Stimulated activated CD8-positive, alpha-beta memory T cell treated with anti-CD3 and anti-CD28 coated beads, Interleukin-7, amount 100 ng/mL, for 1 hour (primary cell): ENCODE measurements at places on chromosomes 2 and 18.

DNA sequence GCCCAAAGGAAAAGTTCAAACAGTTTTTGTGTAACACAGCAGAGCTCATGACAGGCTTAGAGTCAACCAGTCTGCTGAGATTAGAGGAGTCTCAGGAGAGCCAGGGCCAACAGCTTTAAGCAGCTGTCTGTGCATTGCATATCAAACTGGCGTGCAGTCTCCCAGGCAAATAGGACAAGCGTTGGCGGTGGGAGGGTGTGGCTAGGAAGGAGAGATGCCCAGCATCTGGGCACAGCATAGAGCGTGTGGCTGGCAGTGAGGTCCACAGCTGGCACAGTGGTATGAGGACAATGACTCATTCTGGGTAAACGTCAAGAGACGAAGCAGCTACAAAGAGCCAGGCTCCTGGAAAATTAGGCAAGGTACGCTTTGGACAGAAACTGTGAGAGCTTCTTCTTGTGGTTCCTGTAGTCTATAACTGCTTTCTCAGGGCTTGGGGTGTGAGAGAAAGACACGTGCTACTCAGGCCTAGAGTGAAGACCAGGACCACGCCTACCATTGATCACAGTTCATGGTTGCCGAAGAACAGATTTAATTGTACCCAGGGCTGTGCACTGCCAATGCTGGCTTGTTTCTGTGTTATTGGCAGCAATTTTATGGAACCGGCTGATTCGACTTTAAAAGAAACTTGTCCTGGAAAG, 14.8 kb downstream of the ZAP70 start:
- no peak for DNase-seq

DNA sequence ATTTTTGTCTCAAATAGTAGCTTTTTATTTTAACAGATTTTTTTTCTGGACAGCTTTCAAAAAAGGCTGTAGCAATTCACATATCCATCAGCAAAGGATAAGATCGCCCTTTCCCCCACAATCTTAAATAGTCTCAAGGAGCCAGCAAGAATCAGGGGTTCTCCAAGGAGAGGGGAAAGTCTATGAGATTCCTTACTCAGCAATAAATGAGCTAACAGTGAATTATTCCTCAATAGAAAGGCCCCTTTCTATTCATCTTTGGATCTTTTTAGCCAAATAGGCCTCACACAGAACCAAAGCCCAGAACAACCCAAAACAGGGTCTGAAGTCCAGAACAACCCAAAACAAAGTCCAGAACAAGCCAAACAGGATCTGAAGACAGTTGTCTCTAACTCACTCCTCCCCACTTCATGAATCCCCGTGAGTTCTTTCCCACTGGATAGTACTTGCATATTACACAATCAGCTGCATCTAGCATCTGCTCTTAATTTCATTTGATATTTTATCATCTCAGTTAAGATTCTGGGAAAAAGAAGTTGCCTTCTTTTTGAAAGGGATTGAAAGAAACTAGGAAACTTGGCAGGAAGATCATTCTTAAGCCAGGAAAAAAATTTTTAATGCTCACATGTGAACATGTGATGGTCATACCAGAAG, 3.4 kb upstream of the DHRS9 start:
- no peak for DNase-seq

GRCh38 chr2:83221258-83221657, 1237.8 kb downstream of the SUCLG1 start:
- no peak for DNase-seq

GRCh38 chr2:60530660-60531281, 22.7 kb downstream of the BCL11A start:
- no peak for DNase-seq

DNA sequence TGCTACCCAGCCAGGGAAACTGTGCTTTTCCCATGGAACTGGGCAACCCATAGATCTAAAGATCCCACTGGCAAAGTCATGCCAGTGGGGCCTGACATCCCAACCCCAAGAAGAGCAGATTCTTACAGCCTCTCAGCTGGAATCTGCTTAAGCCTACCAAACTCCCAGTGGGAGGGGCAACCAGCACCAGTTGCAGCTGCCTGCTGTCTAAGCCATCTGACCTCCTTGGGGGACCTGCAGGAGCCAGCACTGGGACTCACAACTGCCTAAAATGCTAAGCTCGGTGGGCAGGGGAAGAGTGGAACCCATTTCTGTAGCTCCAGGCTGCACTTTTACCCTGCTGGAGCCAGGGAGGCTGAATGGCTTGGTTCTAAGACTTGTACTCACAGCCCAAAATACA, 770.7 kb upstream of the SLC8A1 start:
- DNase-seq, result no peak

DNA sequence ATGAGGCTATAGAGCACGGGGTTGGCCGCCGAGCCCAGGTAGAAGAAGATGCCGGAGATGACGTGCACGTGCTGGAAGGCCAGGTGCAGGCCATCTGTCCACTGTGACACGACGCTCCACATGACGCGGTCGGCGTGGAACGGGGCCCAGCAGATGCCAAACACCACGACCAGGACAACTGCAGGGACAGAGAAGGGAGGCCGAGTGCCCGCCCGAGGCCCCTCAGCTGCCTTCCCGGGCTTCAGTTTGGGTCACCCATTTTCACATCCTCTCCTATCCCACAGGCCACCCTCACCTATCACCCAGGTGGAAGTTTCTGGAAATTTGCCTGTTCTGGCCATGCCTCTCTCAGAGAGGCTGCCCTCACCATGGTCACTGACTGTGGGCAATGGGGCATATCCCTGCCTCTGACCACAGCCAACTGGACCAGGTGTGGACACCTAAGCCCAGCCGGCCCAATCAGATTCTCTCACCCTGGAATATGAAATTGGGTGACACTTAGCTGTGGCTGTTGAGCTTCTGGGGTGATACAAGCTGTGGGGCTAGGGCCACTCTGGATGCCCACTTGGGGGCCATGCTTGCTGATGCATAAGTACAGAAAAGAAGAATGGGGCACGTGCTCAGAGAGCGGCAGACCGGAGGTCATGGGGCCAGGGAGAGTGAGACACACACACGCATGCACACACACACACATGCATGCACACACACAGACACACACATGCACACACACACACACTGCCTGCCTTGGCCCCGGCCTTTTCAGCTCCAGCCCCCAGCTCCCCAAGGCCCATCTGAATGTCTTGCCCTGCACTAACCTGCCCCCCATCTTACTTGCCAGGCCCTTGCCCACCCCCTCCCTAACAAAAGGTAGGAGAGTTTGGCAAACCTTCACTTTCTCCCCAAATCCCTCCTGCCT, 4.7 kb downstream of the NMUR1 start:
- no peak for DNase-seq

DNA sequence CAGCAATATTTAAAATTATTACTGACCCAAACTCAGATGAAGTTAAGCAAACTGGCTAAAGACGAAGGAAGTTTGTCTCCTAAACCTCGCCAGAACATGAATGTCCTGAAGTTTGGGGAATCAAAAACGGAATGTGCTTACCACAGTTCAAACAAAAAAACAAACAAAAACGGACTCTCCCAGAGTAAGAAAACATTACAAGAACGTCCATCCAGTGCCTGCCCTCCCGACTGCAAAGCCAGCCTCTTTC, 1.1 kb downstream of the KANSL1L start:
- no peak for DNase-seq

GRCh38 chr18:48592540-48593171, 53.8 kb downstream of the CTIF start:
- no peak for DNase-seq

- no peak for DNase-seq
Observed at GRCh38 chr2:241030883-241031282, 32.5 kb downstream of the SNED1 start.

- DNase-seq, result no peak
Observed at GRCh38 chr2:82172483-82172882, 1867.9 kb upstream of the LRRTM1 start.

DNA sequence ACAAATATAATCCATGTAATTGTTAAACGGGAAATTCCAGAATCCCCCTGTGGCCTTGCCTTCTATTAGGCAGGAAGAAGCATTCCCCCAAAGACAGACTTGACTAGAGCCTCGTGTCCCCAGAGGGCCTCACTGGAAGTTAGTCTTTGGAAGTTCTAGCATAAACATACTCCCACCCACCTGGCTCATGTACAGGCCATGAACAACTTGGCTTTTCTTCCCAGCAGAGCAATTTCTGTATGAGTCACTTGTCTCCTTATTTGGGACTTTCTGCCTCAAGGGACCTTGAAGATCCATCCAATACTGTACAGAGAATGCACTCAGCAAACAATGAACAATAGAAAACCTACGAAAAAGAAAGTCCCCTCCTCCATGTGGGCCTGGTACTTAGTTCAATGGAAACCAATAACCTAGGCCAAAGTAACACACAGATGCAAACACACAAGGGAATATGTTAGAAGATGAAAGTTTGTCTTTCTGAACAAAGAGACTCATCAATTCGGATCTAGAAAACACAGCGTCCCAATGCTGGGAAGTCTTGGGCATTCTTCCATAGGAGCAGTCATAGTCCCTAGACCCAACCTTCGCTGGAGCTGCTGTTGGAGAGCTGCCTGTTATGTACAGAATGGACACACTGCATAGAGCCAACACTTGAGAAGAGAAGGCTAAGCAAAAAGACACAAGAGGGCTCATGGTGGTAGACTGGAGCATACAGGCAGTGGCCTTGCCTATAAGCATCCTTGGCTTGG, 303.5 kb downstream of the HRH4 start:
- DNase-seq, result no peak

DNA sequence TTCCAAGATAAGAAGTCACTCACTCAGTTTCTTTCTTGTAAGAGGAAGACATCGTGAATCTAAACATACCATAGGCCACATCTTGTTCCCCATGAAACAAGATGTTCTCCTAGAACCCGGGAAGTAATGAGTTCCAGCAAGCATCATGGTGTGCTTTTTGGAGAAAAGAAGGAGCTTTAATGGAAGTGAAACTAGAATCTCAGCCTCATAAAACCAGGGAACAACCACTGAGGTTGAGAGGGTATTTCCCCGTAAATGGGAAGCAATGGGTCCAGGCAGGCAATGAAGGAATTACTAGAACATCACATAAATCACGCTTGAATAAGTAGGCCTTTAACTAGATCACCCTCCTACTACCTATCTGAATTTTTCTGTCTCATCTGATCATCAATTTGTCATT, 40.3 kb downstream of the PSTPIP2 start:
- no peak for DNase-seq

- DNase-seq, result no peak
Observed at GRCh38 chr2:17795309-17795708, 21.0 kb upstream of the MSGN1 start.

DNA sequence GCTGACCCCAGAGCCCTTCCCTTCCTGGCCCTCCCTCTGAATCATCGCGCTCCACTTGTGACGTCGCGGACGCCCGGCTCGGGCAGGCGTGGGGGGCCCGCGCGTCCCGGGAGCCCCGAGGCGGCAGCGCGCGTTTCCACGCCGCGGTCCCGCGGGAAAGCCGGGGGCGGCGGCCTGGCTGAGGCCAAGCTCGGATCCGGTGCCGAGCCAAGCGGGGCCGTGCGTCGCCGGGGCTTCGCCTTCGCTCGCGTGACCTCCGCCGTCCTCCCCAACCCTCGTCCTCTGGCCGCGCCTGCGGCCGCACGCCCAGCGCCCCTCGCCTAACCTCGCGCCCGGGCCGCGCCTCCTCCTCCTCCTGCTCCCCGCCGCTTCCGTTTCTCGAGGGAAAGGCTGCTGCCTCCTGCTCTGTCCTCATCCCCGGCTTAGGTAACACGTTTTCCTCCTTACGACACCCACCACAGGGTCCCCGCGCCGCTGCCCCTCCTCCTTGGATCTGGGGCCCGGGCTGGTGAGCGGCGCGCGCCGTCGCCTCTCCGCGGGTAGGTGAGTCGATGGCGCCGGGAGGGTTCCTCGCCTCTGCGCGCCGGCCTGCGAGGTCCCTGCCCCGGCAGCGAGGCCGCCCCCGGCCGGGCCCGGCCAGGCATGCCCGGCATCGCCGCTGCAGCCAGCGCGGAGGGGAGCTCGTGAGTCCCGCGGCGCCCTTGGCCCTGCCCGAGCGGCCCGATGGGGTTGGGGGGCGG, at the start of gene INPP1:
INPP1 (plus strand) TSS at position 54 of the 740 bp plus-strand sequence. CDS start 16,514 bp downstream, outside the sequence.
- no peak for DNase-seq

DNA sequence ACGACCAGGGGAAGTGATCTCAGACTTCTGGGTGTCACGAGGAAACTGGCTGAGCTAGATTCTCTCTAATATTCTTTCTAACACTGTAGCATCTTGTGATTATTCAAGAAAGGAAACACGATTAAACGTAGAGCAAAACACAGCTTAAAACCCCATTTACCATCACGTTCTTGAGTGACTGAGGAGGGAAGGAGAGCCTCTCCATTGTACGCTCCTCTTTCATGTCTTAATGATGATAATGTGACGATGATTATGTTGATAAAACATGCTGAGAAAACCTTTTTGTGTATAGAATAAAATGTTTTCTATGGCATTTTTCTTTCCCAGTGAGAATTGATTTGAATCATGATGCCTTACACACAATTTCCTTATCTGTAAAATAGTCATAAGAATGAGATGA, 705.6 kb upstream of the ID2 start:
- DNase-seq, result no peak

- no peak for DNase-seq
Observed at GRCh38 chr2:58354230-58354629, 113.1 kb upstream of the FANCL start.

- no peak for DNase-seq
Observed at GRCh38 chr2:137607722-137608318, 356.5 kb upstream of the HNMT start.

GRCh38 chr2:205020673-205021072, 475.4 kb downstream of the PARD3B start:
- no peak for DNase-seq

DNA sequence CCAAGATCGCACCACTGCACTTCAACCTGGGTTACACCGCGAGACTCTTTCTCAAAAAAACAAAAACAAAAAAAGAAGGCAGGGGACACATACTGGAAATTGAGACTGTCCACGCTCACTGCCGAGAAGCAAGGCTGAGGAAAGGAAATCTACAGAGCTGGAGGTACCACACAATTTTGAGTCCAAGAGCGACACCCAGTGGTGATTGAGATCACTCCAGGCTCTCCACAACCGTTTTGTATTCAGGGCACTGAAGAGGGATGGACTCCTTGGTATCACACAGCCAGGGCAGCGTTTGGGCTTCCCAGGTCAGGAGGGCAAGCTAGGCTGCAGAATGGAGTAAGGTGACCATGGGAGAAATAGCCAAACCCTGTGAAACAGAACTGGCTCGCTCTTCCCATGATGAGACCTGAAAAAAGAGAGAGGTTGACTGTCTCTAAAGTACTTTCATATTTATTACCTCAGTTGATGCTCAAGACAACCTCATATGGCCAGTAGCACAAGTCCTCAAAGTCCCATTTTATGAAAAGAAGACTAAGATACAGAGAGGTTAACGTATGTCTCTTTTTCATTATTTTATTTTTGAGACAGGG, 74.5 kb upstream of the YPEL5 start:
- no peak for DNase-seq

GRCh38 chr18:41996020-41996419, 41.0 kb downstream of the PIK3C3 start:
- no peak for DNase-seq

GRCh38 chr2:58299123-58299522, 58.0 kb upstream of the FANCL start:
- no peak for DNase-seq

- no peak for DNase-seq
Observed at GRCh38 chr2:172680436-172681068, 55.1 kb upstream of the RAPGEF4 start.

- no peak for DNase-seq
Observed at GRCh38 chr2:225120186-225120585, 77.9 kb upstream of the DOCK10 start.

- DNase-seq, result no peak
Observed at GRCh38 chr18:49922228-49922627, 108.9 kb upstream of the ACAA2 start.
